NCI-H146 (cell line): ENCODE measurements at places on chromosomes 11 and 22.
A peak's percentile ranks its signal among the peaks of the same experiment; 100 is the strongest.

- no peak for DNase-seq
These were observed 18.1 kb downstream of the MRGPRG start for GRCh38 chr11:3200388-3201111.

- DNase-seq = no peak
These were observed 4.3 kb downstream of the SHANK3 start for GRCh38 chr22:50676661-50677492.

- no peak for DNase-seq
These were observed 1045.1 kb downstream of the TBC1D22A start for GRCh38 chr22:47807506-47807905.

GRCh38 chr11:72721689-72722049, 30.5 kb downstream of the ARAP1 start:
- DNase-seq = no peak

GRCh38 chr22:16912281-16912680, 87.1 kb upstream of the XKR3 start:
- no peak for DNase-seq

- no peak for DNase-seq
These were observed 46.4 kb downstream of the QSER1 start for GRCh38 chr11:32939046-32939445.

DNA sequence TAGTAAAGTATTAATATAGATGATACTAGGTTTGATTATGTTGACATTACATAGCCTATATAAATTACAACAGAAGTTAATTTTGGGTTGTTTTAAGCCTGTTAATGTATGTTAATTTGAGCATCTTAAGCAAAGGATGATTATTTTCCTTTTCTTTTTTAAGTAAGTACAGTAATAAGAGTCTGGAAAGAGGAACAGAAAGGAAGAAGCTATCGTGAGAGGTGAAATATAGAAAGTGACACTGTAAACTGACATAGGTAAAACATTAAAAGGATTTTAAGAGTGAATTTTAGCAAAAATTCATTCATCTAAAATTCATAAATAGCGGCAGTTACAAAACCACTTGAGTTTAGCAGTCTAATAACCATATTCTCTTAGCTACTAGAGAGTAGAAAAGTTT, 45.5 kb downstream of the FAR1 start:
- no peak for DNase-seq

GRCh38 chr22:46744581-46744980, 6.5 kb upstream of the CERK start:
- no peak for DNase-seq

GRCh38 chr11:65419772-65420481, 2.7 kb upstream of the NEAT1 start:
- peak; percentile 44 for DNase-seq

DNA sequence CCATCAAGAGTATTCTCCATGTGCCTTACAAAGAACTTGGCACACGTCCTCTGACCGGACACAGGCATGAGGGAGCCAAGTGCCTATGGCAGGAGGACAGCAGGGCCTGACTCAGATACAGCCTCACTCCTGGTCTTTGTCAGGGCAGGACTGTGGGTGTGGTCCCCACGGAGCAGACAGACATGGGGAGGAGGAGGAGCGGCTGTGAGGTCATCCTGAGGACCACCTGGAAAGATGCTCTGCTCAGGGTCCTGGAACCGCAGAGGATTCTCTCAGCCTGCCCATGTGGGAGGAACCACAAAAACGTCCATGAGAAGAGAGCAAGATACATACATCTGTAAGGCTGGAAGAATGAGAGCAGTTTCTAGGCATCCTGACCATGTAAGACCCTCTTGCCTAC, 576.3 kb downstream of the BRD1 start:
- DNase-seq = no peak
